ACHN (cell line): ENCODE measurements at places on chromosomes 4 and X.
A peak's percentile ranks its signal among the peaks of the same experiment; 100 is the strongest.

DNA sequence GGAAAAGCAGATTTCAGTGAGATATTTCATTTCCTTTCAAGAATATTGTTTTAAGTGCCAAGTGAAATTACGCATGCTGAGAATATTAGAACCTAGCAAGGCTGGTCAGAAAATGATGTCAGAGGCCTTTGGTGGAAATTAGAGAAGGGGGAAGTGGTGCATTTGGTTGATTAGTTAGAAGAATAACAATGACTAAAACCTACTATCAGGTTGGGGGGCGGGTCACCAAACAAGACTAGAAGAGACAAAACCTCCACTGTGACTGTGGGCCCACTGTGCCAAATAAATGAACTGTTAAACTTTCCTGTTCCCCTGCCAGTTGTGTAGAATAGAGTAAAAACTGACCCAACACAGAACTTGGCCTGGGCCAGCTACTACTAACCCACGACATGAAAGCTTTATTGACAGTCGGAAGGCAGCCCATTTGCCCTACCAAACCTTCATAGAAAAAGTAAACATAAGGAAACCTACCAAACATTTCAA is 2.9 kb downstream of the RAPGEF2 start:
- DNase-seq, result no peak

GRCh38 chrX:30702736-30703135 is 49.5 kb downstream of the GK start:
- DNase-seq, result no peak

DNA sequence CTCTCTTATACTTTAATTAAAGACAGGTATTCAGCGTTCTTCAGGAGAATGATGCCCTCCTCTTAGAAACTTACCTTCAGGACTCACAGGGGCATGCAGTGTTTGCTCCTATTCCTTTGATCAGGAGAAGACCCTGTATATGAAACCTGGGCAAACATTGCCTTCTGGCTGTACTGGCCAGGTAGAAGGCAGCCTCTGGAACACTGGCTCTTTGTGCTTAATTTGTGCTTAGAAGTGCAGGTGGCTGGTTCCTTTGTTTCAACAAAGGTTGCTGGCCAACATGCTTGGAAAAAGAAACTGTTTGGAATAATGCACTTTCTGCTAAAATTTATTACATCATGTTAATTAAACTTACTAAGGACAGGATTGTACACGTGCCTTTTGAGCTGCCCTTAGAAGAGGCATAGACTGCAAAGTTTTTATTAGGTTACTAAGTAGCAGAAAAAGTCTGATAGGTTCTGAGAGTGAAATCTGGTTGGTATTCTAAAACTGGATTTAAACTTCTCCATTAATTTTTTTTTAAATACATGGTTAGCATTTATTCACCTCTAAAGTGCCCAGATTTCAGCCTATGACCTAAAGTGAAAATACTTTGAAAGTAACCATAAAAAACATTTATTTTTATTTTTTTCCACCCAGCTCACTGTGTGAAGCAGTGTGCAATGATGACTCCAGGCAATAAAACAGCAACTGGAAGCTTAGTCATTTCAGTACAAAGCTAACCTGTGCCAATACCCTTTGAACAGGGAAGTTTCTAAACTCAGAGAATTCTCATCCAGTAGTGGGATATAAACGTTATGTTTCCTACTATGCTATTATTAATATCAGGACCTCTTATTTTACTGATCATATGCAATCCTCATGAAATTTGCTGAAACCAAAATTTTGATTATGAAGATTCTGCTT is 11.3 kb downstream of the RASSF6 start:
- peak; percentile 36 for DNase-seq

GRCh38 chrX:274904-275475 is 6.2 kb upstream of the PLCXD1 start:
- DNase-seq, result no peak

GRCh38 chrX:113353134-113353533 is 512.5 kb upstream of the AMOT start:
- no peak for DNase-seq

DNA sequence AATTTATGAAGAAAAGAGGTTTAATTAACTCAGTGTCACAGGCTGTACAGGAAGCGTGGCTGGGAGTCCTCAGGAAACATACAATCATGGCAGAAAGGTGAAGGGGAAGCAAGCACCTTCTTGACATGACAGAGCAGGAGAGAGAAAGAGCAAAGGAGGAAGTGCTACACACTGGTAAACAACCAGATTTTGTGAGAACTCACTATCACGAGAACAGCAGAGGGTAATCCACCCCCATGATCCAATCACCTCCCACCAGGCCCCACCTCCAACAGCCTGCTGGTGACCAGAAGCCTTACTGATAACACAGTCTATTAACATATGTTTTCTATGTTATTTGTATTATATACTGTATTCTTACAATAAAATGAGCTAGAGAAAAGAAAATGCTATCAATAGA is 254.8 kb downstream of the PCDH10 start:
- DNase-seq, result no peak

- no peak for DNase-seq
Measured at GRCh38 chr4:134756421-134756820, 554.8 kb upstream of the PABPC4L start.

GRCh38 chr4:104424475-104424941 is 70.2 kb downstream of the CXXC4 start:
- no peak for DNase-seq

DNA sequence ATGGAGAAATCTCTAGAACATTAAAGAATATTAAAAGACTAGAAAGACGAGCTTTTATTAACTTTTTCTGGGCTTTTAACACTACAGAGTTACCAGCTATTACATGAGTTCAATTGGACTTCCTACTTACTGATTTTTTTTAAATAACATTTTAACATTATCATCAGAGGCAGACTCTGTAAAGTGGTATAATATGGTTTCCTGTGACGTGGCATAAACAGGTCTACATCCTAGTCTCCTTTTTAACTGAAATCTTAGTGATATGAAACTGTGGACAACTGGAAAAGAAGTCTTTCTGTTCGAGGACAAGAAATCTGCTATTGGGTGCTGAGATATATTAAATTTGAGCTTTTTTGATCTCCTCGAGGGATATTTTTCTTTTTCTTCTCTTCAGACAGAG is 48.7 kb upstream of the ABCG2 start:
- no peak for DNase-seq

- DNase-seq, result no peak
Measured at GRCh38 chr4:125649452-125649851, 334.7 kb downstream of the FAT4 start.

GRCh38 chrX:103845165-103845653 is 13.2 kb upstream of the RAB9B start:
- DNase-seq, result peak; percentile 81

- no peak for DNase-seq
Measured at GRCh38 chr4:98656443-98656842, 2.0 kb downstream of the TSPAN5 start.

- DNase-seq, result no peak
Measured at GRCh38 chr4:110754716-110755115, 131.8 kb upstream of the PITX2 start.

GRCh38 chr4:135277068-135277979 is 1075.7 kb upstream of the PABPC4L start:
- DNase-seq, result no peak

GRCh38 chrX:54042609-54043021 is 1.7 kb downstream of the PHF8 start:
- DNase-seq, result peak; percentile 60

DNA sequence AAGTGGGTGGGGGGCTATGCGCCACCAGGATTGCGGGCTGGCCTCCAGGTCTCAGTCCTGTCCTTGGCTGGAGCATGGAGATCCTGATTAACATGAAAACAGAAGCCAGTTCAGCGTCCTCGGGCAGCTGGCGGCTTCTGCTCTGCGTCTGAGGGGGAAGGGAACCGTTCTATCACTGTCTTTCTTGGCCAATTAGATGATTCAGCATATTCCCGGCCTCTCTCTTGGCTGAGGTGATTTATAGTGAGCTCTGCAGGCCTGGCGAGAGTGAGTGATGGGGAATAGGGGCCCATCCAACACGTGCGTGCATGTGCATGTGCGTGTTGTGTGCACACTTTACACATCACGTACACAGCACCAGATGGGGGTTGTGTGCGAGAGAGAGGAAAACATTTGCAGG is 145.8 kb upstream of the ATP6AP2 start:
- no peak for DNase-seq

DNA sequence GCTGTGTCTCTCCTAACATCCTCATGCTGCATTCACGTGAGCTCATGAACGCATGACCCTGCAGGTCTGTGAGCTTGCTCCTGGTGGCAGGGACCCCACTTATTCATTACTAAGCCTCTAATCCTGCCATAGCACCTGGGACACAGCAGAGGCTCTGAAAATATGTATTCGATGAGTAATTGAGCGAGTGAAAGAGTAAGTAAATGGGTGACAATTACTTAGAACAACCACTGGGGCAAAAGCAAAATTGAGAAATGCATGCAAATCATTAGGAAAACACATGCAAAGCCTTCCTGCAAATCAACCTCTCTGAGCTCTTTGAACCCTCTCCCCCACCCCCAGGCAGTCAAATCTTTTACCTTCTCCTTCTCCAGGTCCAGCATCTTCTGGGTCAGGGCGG is 23.6 kb upstream of the C4orf50 start:
- DNase-seq, result no peak

DNA sequence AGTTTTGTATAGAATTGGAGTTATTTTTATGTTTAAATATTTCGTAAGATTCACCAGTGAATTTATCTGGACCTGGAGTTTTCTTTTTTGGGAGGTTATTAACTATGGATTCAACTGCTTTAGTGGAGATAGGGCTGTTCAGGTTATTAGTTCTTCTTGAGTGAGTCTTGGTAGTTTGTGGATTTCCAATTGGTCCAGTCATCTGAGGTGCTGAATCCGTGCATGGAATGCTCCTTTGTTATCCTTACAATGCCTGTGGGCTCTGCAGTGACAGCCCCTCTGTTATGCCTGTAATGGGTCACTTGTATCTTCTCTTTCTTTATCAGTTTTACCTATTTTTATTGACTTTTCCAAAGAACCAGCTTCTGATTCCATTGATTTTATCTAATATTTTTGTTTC is 15.4 kb upstream of the NKX1-1 start:
- no peak for DNase-seq

DNA sequence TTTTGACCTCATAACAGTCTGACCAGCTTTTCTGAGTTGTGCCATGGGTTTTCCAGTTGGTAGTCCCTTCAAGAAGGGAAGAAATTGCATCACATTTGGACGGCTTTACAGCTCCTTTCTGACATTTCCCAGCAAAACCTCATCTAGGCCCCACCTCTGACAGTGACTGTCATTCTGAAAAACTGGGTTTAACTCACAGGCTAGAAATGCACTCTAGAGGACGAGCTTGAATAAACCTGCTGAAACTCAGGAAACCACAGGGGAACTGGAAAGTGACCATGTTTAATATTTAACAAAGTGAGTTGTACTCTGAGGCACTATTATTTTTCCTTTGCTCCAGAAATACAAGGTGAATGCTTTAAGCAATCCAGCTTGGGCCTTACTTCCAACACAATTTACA is 434.3 kb upstream of the RASGEF1B start:
- peak; percentile 89 for DNase-seq

DNA sequence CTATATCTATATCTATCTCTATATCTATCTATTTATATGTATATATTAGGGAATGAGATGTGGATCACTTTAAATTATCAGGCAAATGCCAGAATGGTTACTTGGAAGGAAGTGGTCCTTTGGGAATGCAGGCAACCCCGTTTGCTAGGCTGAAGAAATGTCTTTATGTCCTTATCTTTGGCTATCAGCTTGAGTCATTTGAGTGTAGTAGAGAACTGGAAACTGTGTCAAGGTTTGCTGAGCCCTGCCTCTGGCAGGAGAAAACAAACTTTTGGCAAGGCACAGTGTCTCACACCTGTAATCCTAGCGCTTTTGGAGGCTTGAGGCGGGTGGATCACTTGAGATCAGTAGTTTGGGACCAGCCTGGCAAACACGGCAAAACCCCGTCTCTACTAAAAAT is 167.3 kb downstream of the ACTRT1 start:
- no peak for DNase-seq

DNA sequence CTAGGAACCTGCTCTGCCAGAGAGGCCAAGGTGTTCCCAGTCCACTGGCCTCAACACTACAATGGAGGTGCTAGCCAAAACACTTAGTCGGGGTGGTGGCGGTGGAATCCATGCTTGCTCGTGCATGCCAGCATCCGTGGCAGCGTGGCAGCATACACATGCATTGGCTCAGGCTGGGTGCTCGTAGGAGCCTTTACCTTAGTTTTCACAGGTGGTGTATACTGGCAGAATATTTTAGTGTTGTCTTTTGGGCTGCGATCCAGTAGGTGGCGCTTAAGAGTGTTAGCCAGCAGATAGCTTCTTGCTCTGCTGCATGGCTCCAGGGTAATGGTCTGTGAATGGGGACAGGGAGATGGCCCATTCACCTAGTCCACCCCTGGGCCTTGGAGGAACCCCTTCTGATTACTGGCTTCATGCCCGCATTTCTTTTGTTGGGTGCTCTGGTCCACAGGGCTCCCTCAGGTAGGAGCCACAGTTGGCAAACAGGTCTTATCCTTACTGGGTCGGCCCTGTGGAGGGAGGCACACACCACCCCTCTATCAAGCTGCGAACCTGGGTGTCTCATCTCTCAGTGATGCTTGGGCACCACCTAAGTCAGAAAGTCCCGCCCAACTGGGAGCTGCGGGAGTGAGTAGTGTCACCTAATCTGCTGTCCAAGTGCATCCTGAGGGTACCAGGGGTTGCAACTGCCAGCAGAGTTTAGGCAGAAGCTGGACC is 40.0 kb downstream of the RIPPLY1 start:
- peak; percentile 18 for DNase-seq

GRCh38 chrX:3589474-3589873 is 124.0 kb downstream of the PRKX start:
- DNase-seq, result no peak

DNA sequence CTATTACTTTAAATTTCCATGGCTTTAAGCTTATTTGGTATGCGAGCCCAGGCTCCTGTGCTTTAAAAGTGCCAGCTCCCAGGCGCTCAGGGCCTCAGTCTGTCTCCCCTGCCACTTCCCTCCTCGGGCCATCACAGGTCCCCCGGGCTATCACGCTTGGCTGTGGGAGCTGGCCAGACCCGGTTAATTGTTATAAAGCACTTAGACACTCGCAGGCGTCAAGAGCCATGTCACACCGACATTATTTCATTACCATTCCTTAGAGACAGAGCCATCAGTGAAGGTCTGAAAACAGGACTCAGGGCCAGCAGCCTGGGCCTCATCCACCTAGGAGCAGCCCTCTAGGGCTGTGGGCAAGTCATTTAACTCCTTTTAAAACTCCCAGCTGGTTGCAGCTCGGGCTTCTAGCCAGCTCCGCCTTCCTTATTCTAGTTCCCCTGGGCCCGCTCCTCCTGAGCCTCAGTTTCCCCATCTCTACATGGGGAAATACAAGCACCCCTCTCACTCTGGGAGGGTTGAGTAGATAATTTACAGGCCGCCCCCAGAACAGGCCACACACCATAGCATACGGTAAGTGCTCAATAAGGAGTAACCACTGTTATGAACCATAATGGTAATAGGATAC is 99.0 kb downstream of the HMX1 start:
- DNase-seq, result no peak
